ENCODE measurements at places on chromosomes 5 and 9.

DNA sequence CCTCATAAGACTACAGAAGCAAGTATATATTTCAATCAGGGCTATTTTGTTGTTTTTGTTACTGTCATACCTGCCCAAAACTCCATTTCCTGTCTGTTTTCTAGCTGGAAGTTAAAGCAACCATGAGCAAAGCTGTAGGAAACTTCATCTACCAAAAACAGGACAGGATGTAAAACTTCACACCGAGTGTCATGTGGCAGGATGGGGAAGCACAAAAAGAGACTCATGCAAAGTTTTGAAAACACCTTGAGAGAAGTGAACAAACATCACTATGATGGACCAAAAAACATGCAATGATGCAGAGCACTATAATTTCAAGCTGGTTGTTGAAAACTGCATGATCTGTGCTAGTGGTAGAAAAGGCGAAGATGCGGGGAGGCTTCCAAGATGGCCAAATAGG, 6.3 kb upstream of the GZMA start:
- no peak for DNase-seq

DNA sequence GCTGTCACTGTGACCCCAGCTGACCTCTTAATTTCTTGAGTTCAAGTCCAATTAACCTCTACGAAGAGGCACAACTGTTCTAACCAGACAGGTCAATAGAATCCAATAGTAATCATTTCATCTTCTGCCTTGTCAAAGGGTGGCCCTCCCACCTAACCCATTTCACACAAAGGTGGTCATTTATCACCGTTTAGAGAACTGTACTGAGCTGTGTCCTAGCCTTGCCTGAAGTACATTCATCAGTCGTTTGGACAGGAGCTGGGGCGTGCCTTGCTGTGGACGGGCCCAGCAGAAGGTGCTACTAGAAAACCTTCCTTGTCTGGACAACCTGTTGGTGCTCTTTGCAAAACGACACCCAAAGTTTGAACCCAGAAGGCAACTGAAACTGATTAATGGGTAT, 605.4 kb downstream of the ISL1 start:
- no peak for DNase-seq

DNA sequence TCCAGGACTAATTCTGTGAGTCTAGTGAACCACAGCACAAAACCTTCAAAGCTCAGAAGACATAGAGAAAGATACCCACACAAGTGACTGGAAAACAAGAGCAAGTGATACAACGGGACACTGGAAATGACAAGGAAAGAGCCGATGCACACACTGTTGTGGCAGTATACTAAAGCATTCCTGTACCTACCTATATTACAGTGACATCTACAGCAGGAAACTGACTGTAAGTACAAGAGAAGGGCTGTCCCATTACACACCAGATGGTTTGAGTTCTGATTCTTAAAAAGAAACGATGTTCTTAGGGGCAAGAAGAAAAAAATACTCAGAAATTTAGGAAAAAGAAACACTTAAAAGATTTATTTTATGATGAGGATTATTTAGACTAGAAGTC, 18.5 kb downstream of the TMEM245 start:
- DNase-seq = no peak

GRCh38 chr5:83767409-83767992, 46.8 kb upstream of the HAPLN1 start:
- DNase-seq = no peak

DNA sequence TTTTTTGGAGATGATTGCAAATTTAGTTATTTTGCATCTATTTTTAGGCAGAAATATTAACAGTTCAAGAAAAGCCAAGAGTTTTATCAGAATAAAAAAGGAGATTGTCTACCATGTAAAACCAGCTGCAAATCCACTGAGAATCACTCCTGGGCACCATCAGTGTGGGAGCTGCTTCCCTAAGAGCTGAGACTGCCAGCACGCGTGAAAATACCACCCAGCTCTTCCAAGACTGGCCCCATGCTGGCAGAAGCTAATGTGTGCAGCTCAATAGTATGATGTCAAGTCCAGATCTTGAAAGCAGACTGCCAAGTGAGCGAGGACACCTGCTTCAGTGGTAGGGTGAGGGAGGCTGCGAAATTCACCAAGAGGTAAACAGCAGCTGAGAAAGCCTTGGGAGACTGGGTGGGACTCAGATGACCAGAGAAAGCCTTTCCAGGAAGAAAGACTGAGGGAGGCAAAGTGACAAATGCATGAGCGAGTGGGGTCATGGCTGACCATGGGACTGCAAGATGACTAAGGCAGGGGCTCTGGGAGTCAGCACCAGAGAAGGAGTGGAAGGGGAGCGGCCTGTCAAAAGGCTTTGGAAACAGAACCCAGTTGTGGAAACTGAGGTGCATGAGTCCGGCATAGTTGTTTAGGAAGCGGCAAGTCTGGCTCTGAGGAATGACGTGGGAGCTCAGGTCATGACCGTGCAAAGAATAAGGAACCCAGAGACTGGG, 200.9 kb downstream of the GADD45G start:
- peak; percentile 23 for DNase-seq

DNA sequence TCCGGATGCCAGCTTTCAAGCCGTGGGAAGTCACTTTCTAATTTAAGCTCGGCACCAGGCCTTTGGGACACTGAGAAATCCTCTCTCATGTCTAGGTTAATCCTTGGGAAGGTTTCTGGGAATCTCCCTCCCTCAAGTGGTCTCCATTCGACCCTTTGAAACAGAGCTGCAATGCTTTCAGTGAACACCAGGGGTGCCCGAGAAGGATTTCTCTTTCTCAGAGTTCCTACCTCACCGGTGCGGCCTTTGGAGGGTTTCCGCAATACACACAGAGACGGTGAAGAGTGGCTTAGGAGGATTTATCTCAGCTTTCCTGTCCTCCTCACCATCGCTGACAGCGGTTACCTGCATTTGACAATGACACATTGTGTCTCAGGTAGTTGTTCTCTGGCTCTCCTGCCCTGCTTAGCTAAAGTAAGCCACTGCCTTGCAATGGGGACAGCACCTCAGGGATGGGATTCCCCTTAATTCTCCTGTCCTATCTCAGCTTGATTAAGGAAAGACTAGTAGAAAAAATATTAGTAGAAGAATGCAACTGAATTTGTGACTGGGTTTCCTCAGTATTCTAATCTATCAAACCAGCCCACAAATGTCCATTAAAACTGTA, 180.6 kb downstream of the GABRG2 start:
- no peak for DNase-seq

DNA sequence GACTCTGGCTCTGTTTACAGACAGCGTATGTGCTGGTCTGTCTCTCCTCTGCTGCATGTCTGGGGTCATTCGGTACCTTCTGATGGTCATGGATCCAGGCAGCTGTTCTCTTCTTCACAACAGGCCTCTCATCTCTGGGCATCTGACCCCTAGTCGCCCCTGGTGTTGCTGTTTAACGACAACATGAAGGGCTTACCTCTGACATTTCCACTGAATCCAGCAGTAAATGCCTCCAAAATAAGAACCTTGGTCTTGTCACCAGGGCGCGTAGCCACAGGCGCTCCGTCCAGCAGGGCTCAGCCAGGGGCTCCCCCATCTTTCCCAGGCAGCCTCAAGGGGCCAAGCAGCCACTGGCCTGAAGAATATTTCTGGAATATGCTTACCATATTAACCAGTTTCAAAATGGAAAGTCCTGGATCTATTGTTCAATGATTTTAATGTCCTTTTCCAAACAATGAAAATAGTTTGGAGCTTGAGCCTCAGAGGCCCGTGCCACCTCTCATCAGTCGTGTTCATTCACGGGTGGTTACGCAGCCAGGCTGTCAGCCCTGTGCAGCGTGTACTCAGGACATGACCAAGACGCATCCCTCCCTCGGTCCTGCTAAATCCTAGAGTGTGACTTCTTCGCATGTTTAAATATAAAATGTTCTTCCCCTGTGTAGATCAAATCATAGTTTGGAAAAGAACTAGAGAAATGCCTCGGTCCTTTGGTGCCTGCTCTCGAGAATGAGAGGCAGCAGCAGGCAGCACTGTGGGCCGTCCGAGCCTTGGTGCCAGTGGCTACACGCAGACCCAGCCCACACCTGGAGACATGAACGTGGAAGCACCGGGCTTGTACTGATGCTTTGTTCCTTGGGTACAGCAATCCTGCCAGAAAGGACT, 30.1 kb upstream of the LRRC14B start:
- DNase-seq = peak; percentile 22

DNA sequence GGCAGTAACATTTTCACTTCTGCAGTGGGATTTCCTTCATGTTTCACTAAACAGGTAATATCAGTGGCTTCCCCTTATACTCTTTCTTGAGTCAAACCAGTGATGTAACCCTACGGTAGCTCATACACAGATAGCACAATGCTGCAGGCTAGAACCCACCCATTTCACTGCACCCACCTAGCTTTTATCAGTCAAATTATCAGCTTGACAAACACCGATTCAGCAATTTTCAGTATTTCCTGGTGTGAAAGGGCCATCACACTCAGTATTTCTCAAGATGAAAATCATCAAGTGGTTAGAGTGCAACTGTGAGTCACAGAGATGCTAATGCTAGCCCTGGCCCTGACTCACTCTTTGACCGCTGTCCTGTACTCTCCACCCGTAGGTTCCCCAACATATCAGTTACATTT, 242.3 kb upstream of the PTGER4 start:
- DNase-seq = no peak

DNA sequence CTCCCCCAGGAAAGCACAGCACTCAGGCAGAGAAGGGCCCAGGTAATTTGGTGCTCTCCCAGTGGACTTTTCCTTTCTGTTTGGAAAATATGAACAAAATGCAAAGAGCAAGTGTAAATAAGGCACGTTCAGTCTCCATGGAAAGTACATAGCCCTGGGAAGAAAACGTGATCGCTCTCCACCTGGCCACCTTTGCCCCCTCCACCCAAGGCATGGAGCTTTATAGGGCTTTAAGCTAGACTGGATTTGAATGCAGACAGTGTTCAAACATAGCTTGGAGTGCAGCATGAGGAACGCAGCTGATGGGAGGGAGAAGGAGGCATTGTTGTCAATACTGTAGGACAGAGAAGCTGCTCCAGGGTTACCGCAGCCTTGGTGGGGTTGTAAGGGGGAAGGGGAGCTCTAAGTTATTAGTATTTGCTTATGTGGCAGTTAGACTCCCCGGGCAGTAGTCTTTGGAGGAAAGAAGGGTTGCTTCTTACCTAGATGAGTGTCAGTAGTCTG, 500.2 kb downstream of the SPOCK1 start:
- no peak for DNase-seq

- DNase-seq = no peak
Observed at GRCh38 chr5:84028093-84028492, 307.4 kb upstream of the HAPLN1 start.

DNA sequence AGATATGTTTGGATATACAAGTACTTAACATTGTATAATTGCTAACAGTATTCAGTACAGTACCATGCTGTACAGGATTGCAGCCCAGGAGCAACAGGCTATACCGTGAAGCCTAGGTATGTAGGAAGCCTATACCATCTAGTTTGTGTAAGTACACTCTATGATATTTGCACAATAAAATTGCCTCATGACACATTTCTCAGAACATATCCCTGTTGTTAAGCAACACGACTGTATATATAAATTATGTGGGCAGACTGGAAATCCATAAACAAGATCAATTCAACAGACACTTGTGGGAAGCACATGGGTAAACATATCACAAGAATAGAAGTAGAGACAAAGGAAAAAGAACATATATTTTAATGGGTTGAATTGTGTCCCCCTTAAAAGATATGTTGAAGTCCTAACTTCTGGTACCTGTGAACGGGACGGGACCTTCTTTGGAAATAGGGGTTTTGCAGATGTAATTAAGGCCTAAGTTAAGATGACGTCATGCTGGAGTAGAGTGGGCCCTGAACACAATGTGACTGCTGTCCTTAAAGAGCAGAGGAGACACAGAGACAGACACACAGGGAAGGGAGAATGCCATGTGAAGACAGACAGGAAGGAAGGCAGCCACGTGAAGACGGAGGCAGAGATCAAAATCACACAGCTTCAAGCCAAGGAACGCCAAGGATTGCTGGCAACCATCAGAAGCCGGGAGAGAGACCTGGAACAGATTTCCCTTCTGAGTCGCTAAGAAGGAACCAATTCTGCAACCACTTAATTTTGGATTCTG, 76.3 kb downstream of the SCAI start:
- DNase-seq = no peak

- no peak for DNase-seq
Observed at GRCh38 chr5:60722416-60722815, 22.4 kb upstream of the DEPDC1B start.

DNA sequence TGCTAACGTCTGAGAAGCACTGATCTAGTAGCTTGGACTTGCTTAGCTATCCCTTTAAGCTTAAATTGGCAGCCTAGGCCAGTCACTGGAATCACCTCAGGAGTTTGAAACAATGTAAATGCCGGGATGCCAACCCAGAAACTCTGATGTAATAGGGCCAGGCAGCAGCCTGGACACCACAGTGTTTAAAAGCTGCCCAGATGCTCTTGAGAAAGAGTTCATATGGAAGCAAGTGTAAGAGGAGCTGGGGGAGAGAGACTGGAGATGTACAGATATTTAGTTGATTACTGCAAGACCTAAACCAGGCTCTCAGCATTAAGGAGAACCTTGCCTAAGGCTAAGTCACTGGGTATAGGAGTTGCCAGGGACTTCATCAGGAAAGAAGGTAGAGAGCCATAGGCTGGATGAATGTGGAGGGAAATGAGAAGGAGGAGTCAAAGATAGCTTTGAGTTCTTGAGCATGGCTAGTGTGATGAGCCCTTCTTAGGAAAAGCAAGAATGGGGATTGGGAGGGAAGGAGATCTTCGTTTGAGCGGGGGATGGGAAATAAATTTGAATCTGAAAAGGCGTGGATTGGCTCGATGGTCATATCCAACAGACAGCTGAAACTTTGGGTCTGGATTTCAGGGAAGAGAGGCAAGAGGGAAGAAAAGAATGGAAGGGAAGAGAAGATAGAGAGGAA, 392.9 kb upstream of the WWC1 start:
- DNase-seq = no peak

DNA sequence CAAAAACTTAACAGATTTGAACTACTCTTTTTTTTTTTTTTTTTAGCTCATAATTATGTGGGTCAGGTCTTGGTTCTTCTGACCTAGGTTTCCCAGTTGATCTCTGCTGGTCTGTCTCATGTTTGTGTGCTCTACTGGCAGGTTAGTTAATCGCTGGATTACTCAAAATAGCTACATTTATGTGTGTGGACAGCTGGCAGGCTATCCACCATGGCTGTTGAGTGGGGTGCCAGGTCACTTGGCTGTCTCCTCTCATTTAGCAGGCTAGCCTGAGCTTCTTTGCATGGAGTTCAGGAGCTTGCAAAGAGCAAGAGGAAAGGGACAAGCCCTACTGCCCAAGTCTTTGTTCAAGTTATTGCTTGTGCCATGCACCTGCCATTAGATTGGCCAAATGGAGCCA, 9.3 kb downstream of the ADCY2 start:
- DNase-seq = no peak

GRCh38 chr9:34125681-34126206, 754 bp downstream of the DCAF12 start:
- peak; percentile 54 for DNase-seq

- no peak for DNase-seq
Observed at GRCh38 chr9:129483415-129484351, 137.2 kb downstream of the C9orf50 start.

Data from activated CD8-positive, alpha-beta memory T cell treated with anti-CD3 and anti-CD28 coated beads, Interleukin-2, amount 50 U/mL, for 48 hours (primary cell).